ENCODE measurements at places on chromosomes 5 and 9.

- no peak for DNase-seq
These were observed 42.8 kb downstream of the SLC12A7 start for GRCh38 chr5:1068895-1069719.

DNA sequence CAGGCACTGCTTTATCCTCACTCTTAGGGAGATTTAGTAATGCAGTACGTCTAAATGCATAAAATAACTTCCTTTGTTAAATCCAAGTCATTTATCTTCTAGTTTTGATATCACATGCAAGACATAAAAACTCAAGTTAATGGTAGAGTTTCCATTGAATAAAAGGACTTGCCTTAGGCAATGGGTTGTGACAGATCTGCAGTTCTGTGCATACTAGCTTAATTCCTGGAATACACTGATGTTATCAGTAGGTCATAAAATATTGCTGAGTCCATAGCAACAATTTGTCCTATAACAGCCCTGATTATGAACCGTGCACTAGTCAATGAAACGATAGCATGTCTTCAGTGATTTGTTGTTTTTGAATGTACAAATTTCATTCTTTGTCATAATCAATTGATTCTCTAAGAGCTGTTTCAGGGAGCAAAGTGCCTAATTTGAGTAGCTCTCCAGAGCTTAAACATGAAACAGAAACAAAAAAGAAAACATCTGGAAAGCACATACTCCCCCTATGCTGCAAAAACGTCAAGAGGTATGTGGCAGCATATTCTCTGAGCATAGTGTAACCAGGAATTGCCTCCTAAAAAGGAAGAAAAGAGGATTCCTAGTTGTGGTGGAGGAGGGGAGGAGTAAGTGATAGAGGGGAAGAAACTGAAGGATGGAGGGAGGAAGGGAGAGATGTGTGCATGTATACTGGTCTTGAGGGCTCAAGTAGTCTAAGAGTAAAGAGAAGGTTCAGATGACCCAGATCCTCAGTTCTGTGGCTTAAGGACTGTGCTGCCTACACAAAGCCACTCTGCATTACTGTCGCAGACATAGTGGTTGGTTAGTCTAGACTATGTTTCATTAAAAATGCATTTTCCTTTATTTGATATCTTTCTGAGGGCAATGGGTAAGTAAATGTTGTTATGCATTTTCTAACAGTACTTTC lies 589.2 kb downstream of the PRR16 start:
- DNase-seq, result no peak

- no peak for DNase-seq
These were observed 356.0 kb upstream of the PANK3 start for GRCh38 chr5:168935183-168935582.

DNA sequence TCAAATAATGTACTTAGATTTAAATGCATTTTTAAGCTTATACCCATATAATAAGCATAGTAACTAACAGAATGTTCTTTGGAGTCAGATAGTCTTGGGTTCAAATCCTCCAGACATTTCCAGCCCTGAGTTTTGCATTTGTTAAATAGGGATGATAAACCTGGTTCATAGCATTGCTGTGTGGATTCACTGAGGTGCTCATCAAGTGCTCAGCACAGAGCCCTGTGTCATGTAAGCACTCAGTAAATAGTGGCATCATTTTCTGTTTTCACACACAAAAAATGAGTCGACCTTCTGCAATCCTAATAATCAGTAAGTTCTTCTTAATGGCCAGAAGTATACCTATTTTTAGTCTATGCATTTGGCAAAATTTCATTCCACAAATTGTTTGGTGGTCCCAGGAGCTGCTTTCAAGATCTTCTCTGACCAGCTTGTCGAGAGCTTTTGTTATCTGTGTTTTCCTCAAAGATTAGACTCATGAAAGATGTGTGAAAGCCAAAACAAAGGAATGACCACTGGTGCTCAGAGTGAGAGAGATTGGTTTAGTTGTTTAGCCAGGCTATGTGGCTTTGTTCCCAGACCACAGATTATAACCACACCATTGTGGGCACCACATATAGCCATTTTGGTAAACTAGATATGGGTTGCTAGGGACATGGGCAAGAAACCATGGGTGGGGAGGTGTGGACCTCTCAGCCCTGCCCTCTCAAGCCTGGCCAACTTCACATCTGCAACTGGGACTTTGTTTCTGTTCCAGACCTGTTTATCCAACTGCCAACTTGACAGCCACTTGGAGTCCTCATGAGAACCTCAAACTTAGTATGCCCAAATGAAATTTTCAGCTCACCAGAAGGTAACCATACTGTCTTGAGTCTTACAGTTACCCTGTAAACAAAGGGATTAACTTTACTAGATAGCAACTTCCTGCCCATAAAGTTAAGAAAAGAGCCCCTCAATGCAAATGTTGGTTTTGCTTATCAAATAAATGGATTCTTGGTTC lies 45.0 kb downstream of the DOCK8 start:
- no peak for DNase-seq

GRCh38 chr9:131013771-131014676 lies 5.0 kb downstream of the LAMC3 start:
- DNase-seq, result no peak

DNA sequence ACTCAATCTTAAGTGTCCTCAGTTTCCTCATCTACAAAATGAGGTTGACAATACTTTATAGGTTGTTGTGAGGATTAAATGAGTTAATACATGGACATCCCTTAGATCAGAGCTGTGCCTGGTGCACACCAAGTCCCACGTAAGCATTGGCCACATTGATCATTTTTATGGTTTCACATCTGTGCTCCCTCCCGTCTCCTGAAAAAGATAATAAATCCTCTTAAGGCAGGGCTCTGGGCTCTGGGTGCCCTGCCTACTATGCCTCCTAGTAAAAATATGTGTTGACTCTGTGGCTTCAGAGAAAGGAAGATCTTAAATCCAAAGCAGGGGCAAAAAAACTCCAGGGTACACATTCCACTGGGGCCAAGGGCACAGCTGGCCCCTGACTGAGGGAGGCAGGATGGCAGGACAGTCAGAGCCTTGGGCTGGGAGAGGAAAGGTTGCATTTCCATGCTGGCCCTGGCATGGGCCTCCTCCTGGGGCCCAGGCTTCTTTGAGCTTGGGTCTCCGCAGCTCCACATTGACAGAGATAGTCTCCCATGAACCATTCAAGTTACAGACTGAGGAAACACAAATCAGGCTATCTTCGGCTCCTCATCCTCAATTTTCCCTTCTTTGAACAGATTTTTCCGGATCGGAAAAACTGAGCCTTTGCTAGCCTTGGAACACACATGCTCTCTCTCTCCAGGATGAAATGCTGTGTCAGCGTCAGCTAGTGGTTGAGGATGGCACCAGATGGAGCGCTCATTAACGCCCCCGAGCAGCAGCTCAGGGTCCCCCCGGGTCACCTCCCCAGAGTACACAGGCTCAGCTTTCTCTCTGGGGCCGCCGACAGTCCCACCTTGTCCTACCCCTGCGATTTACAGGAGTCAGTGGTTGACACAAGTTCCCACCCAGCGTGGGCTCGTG lies 22.4 kb upstream of the KIF12 start:
- no peak for DNase-seq

DNA sequence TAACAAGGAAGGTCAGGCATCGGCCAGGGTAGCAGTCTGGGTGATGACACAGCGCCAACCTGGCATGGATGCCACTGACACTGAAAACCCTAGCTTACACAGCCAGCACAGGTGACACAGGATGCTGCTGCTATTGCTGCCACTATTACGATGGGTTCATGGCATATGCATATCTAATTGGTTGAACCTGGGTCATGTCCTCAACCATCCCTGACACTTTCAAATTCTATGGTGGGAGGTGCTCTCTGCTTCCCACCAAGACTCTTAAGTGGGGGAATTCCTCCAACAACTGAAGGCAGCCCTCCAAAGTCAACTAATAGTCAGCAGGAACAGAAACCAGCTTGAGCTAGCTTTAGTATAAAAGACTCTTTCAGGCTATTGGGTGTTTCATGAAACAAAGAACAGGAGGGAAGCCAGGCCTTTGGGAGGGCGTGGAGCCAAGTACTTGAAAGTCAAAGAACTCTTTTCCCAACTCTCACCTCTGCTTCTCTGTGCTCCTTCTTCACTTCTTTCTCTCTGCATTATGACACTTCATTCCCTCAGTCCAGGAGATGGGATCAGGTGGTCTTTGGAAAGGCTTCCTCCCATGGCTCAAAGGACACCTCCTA lies 21.3 kb downstream of the PTTG1 start:
- no peak for DNase-seq

DNA sequence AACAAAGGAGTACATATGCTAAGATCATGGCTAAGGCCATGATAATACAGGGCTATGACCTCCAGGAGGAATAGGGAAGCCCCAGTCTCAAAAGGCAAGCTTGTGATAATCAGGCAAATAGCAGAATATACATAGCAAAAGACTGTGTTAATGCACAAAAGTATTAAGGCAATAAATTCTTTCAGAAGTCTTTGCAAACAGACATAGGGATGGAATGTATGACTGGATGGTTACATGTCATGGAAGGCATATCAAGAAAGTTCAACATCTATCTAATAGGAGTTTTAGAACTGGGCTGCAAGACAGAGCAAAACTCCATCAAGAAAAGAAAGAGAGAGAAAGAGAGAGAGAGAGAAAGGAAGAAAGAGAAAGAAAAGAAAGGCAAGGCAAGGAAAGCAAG lies 264.5 kb upstream of the CDH6 start:
- no peak for DNase-seq

- DNase-seq, result no peak
These were observed 73.1 kb downstream of the RGS3 start for GRCh38 chr9:113536483-113537228.

DNA sequence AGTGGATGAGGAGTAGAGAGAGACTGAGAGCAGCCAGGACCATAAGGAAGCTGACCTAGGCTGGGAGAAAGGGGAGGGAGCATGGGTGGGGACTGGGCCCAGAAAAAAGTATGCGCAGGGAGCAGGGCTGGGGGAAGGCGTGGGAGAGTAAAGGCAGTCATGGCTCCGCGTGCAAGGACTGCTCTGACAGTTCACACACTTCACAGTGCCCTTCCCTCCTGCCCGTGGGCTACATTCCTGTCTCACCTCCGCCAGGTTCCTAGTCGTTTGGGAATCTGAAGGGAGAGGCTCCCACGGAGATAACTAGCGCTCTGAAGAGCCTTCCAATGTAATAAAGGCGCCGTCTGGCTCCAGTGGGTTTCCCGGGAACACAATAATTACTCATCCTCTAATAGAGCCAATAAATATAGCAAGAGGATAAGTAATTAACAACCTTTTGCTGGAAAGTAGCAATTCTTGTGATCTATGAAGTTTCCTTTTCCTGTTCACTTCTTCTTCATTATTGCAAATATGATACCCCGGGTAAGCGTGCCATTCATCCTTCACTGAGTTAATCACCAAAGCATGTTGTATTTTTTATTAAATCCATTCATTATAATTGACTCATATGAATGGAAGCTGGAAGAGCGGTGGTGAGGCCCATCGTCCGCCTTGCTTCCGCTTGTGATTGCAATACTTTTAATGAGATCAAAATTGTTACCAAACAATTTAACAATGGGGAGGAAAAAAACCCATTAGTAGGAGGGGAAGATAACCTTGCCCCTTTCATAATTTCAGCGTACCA lies 39.3 kb downstream of the TTLL11 start:
- no peak for DNase-seq

- no peak for DNase-seq
These were observed 113.5 kb upstream of the IL6ST start for GRCh38 chr5:56108246-56108645.

DNA sequence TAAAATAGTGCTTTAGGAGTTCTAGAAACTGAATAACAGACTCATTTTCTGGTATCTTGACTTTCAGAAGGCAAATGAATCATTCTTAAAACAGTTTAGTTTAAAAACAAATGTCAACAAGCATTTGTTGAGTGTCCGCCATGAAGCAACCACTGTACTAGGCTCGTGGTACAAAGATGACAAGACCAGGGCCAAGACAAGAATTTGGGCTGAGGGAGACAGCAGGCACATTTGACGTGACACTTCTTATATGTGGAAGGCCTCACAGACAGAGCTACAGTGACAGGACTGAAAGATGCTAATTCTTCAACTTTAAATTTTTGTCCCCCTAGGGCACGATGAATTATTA lies 14.4 kb upstream of the ZNF131 start:
- no peak for DNase-seq

- no peak for DNase-seq
These were observed 60.2 kb downstream of the FEM1C start for GRCh38 chr5:115484368-115484767.

DNA sequence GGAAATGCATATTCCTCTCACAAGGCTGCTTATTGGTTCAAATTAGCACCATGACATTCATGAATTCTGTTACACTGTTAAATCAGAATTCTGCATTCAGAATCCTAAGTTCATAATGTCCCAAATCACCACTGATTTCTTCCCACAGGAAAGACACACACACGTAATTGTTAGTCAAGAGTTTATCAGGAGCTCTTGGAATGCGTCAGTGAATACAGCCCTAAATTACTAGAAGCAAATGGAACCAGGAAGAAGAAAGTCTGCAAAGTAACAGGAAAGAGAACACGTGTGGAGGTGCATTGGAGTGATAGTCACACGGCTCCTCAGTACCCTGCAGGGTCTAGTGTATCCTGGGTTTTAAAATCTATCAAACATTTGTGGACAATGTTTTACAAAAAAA lies 110.2 kb downstream of the ANXA2R start:
- no peak for DNase-seq

- DNase-seq, result no peak
These were observed 16.7 kb downstream of the PCDH12 start for GRCh38 chr5:141941307-141941706.

DNA sequence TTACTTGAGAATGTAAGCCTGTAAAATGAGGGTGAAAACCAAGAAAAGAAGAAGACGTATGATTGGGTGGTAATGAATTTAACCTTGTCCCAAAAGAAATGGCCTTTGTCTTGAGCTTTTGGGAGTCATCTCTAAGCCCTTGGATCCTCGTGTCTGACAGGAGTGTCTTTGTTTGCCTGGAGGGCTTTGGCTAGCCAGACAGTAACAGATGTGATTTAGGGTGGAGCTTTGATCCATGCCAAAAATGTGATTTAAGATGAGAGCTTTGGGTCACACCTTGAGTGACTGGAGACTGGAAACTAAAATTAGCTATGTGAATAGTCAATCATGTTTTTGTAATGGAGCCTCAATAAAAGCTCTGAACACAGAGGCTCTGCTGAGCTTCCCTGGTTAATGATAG lies 25.9 kb upstream of the ZFAND5 start:
- no peak for DNase-seq

DNA sequence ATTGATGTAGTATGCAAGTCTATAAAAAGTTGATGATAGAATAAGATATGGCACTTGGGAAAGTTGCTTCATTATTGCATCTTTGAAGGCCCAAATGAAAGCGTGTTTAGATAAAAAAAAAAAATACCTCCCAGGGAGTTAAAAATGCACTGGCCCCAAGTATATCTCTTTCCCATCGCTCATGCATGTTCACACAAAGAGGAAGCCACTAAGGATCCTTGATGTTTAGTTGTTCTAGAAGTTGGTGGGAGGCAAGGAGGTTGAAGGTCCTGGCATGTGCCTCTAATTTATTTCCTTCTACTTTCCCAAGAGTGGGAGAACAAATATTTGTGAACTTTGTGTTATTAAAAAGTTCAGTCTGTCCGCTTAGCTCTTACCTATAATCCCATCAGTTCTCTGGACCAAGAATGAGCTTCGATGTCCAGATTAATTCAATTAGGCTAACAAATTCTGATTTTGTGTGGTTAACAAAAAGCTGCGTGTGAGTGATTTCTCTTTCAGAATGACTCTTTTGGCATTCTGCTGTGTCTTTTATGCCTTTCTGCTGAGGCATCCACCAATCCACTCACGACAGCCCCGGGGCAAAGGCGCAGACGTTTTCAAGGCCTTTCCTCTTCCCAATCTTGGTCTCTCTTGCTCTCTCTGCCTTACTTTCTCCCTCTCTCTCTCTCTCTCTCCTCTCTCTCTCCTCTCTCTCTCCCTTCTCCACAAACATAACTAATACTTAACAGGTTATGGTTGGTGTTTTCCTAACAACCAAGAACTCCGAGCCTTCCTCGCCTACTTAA lies 135.1 kb upstream of the ERCC6L2 start:
- DNase-seq, result no peak

Measured in activated CD4-positive, CD25-positive, alpha-beta regulatory T cell (primary cell).